ENCODE measurements at places on chromosomes 3 and 15.

DNA sequence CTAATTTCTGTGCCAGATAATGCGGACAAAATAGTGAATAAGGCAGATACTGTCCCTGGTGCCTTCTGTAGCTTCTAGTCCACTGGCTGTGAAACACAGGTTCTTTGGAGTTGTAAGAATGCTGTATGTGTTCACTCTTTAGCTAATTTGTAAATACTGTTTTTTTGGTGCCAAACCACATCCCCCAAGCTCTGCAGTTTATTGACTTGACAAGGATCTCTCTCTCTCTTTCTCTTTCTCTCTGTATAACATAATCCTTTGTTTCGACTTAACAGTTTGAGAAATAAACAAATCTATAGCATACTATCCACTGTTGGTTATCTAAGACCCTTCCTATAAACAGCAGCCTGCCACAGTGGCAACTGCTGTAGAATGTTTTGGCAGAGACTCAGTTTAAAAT lies 7.6 kb downstream of the SMAD3 start:
- no peak for DNase-seq

- DNase-seq: no peak
Measured at GRCh38 chr3:195580744-195581443, 2.8 kb downstream of the APOD start.

GRCh38 chr15:45126535-45127158 lies 3.0 kb downstream of the DUOXA1 start:
- peak; percentile 26 for DNase-seq

DNA sequence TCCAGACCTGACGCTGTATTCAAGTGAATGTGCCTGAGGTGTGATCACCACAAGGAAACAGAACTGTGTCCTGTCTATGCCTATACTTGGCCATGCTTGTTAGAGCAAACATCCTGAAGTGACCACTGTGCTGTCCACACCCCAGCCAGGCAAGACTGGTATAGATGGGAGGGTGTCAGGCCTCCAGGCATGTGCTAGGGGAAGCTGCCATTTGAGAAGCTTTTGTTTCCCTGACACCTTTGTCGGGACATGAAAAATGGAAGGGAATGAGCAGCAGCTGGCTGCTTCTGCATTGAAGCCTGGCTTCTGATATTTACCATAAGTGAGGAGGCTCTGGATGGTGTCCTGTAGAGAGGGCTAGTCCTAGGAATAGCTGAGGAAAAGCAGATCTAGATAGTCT lies 106.2 kb downstream of the CPNE4 start:
- DNase-seq: no peak

DNA sequence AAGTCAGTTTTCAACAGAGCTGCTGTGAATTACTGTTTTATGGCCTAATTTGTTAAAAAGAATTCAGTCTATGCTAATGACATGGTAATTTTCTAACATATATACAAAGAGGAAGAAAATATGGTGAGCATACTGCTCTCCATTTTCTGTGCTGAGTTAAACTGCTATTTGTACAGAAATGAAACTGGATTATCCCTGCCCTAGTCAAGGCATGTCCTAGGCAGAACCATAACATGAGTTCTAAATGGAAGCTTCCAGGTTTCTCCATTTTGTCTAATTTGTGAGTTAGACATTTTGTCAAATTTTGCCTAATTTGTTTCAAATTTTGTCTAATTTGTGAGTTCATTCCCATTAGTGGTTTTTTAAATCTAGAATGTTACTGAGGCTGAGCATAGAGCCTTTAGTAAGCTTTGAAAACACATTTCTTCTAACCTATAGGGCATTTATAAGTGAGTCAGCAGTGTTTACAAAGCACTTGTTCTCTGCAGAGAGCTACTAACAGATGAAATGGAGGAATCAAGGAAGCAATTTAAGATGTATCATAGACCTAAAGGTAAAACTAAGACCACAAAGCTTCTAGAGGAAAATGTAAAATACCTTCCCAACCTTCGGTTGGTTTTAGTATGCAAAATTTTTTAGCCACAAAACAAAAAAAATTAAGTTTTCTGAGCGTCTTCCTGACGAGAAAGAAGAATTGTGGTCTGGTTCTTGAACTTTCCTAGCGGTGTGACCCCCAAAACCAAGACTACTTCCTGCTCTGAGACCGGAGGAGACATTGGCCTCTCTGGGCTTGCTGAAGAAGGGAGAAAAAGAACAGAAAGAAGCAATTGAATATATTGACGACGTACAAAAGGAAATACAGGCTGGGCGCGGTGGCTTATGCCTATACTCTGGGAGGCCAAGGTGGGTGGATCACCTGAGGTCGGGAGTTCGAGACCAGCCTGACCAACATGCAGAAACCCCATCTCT lies 9.8 kb downstream of the P2RY14 start:
- DNase-seq: no peak

DNA sequence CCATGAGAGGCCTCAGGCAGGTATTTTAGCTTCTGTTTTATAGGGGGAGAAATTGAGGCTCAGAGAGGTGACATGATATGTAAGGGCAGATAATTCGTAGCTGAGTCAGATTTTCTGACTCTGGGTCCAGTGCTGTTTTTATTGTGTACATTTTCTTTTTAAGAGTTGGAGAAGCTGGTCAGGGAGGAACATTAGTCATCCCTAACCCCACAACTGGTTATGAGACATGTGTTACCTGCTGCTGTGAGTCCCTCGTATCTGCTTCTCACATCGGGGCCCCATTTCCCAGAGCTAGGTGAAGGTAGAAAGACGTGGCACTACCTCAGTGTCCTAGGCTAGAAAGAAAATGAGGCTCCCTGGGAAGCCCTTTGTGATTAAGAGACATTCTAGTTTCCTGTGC lies 28.6 kb downstream of the GALNT15 start:
- peak; percentile 64 for DNase-seq

DNA sequence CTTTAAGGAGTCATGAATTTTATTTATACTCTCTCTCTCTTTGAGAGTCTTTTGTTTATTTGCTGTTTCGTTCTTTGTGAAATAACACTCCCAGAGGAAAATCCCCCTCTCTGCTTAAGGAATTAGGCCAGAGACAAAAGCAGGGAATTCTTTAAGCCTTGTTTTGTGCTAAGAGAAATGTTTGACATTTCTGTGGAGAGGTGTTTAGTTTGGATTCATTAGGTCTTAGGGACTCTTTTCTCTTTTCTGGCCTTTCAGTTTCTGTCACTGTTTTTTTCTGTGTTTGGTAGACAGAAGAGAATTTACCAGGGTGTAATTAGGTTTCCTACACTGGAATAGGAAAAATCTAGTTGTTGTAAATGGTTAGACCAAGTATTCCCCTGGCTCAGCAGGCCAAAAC lies 241.8 kb upstream of the NR2F2 start:
- no peak for DNase-seq

GRCh38 chr3:188092648-188093047 lies 61.3 kb upstream of the LPP start:
- DNase-seq: peak; percentile 46

- no peak for DNase-seq
Measured at GRCh38 chr3:14757153-14757700, 61.5 kb upstream of the FGD5 start.

DNA sequence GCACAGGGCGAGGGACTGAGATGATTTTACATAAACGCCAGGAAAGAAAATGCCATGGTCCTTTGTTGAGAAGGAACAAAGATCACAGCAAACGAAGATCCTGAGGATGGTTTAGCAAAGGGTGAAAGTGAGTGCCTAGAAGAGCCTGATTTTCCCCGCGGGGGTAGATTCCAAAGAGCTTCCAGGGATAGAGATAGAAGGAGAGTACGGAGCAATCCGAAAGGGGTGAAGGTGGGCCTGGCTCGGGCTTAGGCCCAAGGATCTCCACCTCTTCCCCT lies 977 bp downstream of the CDC25A start:
- DNase-seq: peak; percentile 10

GRCh38 chr3:49813497-49814174 lies at the start of gene UBA7:
Gene UBA7, minus strand, starts transcription at chr3:49813953. Its CDS starts 166 bp downstream, at chr3:49813787.
- peak; percentile 88 for DNase-seq

DNA sequence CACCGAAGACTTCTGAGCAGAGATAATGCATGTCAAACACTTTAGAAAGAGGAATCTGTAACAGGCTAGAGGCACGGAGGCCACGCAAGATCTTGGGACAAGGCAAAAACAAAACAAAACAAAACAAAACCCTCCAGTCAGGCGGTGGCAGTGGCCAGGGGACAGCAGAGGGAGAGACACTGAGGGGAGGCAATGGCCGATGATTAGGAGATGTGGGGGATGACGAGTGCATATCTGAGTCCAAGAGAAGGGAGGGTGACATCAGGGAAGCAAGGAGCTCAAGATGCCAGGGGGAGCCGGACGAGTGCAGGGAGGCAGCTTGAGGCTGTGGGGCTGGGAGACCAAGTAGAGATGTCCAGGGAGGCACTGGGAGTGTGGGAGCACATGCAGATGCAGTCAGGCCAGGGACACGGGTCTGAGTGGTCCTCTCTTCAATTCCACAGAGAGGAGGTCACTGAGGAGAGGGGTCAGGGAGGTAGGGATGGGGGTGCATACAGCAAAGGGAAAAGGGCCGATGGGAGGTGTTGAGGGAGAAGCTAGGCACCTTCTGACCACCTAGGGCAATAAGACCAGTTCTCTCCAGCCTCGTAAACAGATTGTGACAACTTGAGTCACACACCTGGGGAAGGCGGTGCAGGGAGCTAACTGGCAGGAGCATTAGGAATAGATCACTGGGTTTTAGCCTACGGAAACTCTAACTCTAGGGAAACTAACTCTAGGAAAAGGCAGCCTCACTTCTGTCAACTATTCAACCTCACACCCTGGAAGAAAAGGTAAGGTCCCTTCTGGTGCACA lies 29.6 kb downstream of the SLCO2A1 start:
- DNase-seq: no peak

GRCh38 chr3:5186089-5186857 lies 1.2 kb upstream of the EDEM1 start:
- no peak for DNase-seq

GRCh38 chr3:53170325-53171063 lies 9.5 kb downstream of the PRKCD start:
- DNase-seq: peak; percentile 81

GRCh38 chr3:62859203-62859791 lies 15.9 kb downstream of the CADPS start:
- no peak for DNase-seq

- no peak for DNase-seq
Measured at GRCh38 chr3:133700351-133700750, 38.6 kb upstream of the TOPBP1 start.

GRCh38 chr3:37741644-37742043 lies 120.0 kb upstream of the CTDSPL start:
- peak; percentile 32 for DNase-seq

GRCh38 chr3:108013141-108014055 lies 77.4 kb downstream of the CD47 start:
- DNase-seq: no peak

DNA sequence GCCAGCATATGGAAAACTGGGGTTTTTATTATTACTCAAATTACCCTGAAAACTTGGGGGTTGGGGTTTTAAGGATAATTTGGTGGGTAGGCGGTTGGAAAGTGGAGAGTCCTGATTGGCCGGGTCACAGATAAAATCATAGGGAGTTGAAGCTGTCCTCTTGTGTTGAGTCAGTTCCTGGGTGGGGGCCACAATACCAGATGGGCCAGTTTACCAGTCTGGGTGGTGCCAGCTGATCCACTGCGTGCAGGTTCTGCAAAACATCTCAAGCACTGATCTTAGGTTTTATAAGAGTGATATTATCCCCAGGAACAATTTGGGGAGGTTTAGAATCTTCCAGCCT lies 4.9 kb upstream of the ZNF662 start:
- DNase-seq: peak; percentile 50

GRCh38 chr3:170768334-170768801 lies 101.6 kb downstream of the RPL22L1 start:
- DNase-seq: peak; percentile 75

DNA sequence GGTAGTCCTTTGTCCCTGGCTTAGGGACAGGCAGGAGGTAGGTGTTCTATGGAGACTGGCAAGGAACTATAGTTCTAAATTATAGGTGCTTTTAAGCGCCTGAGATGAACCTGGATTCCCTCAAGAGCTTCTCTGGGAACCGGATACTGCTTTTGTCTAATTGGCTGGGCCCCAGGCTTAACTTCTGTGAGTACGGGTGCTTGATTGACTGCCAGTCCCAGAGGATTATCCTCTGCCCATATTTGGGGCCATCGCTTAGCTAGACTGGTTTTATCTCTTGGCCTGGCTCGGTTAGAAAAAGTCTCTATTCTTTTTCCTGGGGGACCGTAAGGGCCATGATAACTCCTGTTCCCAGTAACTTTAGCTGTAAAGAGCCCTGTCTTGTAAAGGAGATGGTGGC lies 339.1 kb downstream of the KCNH8 start:
- no peak for DNase-seq

DNA sequence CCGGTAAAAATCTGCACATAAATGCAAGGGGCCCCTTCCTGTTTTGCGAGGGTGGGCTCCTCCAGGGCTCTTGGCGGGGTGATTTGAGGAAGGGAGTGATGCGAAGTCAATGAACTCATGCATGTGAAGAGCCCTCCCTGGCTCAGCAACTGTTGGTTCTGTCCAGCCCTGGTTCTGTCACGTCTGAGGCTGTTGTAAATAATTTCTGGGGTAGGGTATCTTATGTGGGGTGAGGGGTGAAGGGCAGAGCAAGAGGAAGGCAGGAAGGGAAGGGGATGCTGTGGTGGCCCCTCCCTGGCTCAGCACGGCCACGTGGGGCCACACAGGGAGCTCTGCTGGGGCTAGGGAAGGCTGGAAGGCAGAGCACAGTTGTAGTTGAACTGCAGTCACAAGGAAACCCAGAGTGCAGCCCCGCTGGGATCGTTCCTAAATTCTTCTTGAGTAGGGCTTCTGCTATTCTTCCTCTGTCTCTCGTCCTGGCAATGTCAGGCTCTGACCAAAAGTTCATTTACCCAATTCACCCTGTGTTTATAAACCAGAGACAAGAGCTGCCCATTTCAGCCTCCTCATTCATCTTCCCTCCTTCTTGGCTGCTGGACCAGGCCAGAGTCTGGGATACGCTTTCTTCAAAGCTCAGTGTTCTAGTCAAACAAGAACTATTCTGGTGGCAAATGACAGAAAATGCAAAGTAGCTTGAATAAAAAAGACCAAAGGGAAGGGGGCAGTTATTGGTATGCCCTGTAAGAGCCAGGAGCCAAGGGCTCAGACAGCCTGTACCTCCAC lies 14.8 kb upstream of the TOPBP1 start:
- DNase-seq: no peak

DNA sequence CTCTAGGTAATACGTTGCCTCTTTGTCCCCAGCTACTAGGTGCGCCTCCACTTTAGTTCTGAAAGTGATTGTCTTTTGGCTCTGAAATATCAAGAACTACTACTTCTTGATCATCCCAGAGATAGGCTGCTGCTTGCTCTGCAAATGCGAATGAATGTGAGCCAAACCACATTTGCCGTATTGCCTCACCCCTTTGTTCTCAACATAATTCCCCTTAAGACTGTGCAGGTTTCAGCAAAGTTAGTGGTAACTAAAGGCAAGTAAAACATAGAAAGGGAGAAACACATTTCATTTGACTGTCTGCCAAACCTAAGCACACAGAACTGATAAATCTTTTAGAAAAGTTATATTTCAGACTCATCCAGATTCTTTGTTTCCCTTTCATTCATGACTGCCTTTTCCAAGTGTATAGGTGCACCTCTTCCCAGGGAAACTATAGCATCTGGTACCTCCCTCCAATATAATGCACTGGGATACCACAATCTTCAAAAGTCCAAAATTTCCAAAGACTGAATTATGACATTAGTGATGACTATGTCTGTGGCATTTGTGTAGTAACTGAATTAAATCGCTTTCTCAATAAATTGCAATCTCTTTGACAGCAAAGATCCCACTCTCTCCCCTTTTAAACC lies 720.6 kb upstream of the CBLB start:
- peak; percentile 4 for DNase-seq
